ENCODE measurements at places on chromosomes 16 and 17. TPM values are rescaled to one million over a fixed set of nuclear protein-coding genes. Genes with fewer than 3 reads are reported as not detected.

Gene NKIRAS2
- 42.1 TPM for total RNA-seq

Gene CD7
- total RNA-seq: not detected

Gene KRTAP4-9
- total RNA-seq: not detected

DNA sequence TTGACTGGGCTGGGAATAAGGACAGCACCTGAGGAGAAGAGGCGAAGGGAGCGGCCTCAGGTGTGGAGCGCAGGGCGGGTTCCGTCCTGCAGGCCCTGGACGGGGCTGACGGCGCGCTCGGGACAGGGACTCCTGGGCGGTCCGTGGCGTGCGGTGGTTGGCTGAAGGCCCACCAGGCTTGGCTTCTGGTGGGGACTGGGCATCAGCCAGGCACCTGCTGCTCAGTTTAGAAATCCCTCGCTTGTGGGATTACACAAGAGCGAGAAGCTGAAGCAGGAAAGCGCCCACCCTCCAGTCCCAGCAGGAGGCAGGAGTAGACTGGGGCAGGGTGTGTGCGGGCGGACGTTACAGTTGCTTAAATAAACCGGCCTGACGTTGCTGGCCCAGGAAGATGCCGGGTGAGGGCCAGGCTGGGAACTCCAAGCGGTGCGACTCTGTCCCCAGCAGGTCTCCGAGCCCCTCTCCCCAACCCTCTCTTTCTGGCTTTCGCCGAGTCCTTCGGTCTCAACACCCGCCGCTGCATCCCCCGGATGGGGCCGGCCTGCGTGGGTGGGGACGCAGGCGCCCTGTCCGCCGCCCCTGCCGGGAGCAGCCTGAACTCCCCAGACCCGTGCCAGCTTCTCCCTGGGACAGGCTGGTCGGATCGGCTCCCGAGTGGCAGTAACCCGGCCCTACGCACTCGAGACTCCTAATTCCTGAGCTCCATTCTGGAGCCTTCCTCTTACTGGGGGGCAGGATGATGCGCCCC, 639 bp downstream of the MIF4GD start:
- DNase-seq: peak; percentile 82

DNA sequence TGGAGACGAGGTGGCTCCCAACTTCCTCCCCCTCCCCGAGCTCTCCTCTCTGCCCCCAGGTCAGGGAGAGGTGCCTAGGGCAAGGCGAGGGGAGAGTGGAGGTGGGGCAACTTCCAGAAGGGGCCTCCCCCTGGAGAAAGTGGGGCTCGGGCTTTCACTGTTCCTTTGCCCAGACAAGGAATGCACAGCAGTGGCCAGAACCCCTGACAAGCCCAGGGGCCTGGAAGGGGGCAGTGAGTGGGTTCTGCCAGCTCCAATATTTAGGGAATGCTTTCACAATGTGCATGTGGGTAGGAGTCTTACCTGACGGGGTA, 11.7 kb upstream of the SP2 start:
- DNase-seq: no peak

DNA sequence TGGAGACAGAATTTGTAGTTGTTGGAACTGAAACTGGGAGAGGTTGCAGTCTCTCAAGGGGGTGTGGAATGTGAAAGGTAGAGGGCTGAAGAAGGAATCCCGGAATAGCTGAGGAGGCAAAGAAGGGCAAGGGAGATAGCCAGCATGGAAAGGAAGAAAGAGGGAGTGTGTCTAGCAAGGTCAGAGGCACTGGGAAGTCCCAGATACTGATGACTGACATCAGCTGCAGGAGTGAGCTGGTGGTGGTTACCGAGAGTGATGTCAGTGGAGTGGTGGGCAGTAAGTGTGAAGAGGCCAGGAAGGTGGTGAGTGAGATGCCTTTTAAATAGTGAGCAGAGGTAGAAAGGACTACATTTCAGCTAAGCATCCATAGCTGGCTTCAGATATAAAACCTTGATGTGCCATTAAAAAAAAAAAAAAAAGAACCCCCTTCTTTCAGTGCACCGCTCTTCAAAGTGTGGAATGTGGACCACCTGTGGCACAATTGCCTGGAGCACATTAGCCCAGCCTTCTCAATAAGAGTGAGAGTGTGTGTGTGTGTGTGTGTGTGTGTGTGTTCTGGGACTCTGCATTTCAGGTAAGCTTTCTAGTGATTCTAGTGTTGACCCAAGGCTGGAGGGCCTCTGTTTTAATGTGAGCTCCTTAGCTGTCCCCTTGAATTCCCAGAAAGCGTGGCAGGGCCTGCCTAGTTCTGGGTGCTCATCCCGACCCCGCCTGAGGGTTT, 8.5 kb downstream of the PRMT7 start:
- no peak for DNase-seq

DNA sequence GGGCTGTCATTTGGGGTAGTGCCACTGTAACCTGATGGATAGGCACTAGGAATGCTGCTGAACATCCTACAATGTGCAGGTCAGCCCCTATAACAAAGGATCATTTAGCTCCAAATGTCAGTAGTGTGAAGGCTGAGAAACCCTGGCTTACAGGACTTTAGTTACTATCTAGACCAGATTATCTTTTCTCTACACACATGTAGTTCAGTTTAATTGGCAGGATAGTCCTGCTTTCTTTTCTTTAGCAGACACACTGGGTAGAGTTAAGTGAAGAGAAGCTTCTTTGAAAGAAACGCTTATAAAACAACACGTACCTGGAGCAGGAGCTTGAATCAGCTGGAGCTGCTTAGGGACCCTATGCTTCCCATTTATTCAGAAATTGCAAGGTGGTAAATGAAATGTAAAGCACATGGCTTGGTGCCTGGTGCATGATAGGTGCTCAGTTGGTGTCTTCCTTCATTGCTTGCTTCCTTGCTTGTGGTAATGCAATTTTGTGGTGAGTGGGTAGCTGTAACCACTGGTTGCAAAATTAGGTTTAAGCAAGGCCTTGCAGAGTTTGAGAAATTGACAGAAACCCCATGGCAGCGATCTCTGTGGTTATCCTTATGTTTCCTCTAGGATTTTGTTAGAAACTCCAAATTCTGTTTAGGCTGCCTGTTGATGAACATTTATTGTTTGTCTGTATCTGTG, 9.4 kb downstream of the METTL9 start:
- DNase-seq: no peak

DNA sequence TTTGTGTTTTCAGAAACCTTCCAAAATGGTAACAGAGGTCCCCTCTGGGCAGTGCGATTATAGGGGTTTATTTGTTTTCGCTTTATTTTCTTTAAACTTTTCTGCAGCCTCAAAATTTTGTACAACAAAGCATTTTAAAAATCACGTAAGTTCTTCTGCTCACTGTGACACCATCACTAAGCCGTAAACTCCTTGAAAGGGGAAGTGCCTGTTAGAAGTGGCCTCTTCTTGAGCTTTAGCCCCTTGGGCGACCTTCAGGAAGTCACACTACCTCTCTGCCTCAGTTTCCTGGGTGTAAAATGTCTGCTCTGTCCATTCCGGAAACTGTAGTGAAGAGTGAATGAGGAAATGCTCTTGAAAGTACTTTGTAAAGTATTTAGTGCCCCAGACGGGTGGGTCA, 26.6 kb downstream of the ARHGAP27 start:
- DNase-seq: no peak
